ENCODE measurements at places on chromosomes 13 and 19. TPM values are rescaled to one million over a fixed set of nuclear protein-coding genes. Genes with fewer than 3 reads are reported as not detected.

FCGBP gene
- 0.85 TPM for total RNA-seq

ZNF729 gene
- not detected for total RNA-seq

CEACAM8 gene
- not detected for total RNA-seq

SPRED3 gene
- total RNA-seq = 0.18 TPM

FFAR2 gene
- 0.16 TPM for total RNA-seq

MARCHF2 gene
- total RNA-seq = 308 TPM

DNA sequence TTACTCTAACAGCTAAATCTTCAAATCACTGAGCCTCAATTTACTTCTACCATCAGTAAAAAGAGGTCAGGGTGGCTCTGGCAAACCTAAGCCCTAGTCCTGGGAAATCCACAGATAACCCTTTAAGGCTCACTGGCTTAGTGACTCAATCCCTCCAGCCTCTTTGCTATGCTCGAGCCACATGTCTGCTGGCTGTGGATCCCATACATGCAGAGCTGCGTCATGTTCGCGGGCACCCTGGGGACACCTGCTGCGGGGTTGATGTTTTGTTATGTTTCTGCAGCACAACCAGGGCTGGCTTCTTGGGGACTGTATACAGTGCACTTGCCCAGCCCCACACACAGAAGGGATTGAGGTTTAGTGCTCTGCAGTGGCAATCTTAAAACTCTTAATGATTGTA, 41.6 kb upstream of the C13orf42 start:
- no peak for DNase-seq

DNA sequence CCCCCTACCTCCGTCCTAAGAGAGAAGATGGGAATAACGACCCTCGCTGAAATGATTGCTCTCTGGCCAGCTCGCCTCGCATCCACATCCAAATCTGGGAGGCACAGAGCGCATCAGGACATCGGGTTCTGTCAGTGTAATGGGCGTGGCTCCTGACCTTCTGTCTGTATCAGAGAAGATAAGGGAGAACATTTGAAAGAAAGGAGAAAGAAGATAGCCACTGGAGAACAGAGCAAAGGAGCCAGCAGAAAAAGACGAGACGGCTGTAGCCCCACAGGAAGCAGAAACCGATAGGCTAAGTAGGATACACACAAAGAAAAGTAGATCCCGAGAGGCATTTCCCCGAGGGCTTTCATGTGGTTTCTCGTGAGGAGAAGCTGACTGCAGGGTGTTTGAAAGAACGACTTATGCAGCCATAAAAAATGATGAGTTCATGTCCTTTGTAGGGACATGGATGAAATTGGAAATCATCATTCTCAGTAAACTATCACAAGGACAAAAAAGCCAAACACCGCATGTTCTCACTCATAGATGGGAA, 14.0 kb upstream of the GJB2 start:
- no peak for DNase-seq

- no peak for DNase-seq
Observed at GRCh38 chr13:113746671-113747070, 12.4 kb upstream of the TMEM255B start.

GRCh38 chr13:60268203-60268555, 104.5 kb upstream of the DIAPH3 start:
- DNase-seq = no peak

DNA sequence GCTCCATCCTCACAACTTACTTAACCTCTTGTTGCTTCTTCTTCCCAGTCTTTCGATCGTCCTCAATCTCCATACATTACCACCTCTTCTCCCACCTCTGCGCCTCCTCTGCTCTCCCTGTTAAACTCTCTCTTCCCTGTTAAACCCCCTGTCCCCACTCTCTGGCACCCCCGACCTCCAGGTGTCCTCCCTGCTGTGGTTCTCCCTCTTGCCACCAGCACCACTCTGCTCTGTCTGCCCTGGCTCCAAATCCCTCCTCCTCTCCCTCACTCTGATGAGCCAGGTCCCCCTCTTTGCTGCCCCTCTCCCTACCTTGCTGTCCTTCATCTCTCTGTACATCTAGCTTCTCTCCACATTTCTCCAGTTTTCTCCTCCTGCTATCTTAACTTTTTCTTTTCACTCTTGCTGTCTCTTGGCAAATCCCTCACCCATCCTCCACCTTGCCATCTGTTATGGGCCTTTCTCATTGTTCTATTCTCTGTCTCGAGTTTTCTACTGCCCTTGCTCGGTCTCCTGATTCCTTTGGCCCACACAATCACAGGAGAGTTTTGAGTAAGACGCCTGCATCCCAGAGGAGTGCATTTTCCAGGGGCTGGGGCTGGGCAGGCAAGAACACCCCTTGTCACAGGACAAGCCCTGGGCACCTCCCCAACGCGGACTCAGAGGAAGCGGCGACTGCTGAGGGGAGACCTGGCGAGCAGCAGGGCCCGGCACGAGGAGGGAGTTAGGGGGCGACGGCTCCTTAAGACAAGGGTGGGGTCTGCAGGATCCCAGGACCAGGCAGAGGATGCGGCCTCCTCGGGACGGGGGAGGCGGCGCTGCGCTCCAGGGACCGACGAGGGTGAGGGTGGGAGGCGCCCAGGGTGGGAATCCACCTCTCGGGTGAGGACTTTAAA, 21.4 kb upstream of the ERVV-1 start:
- DNase-seq = peak; percentile 37

- no peak for DNase-seq
Observed at GRCh38 chr13:35499676-35500075, 23.2 kb upstream of the MAB21L1 start.

DNA sequence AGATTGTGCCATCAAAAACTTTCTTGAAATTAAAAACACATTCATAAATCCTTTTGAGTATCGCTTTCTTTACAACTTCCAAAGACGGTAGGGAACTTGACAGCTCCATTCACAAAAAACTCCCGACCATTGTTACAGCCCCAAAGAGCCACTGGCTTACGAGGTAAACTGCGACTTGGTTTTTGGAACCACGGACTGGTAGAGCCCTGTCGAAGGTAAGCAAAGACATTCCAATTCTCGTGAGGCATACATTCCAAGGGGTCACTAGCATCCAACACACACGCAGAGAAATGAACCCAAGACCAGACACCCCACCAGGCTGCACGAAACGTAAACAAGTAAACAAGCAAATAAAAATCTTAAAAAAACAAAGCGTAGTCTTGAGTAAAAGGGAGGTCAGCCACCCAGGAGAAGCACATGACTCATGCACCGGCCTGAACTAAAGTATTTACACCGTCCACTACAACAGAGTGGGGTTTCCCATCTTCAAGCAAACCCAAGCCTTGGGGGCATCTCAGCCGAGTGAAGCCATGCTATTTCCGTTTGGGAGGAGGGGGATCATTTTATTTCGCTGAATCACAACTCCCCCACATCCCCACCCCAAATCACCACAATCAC, 1.4 kb downstream of the BRD4 start:
- no peak for DNase-seq

DNA sequence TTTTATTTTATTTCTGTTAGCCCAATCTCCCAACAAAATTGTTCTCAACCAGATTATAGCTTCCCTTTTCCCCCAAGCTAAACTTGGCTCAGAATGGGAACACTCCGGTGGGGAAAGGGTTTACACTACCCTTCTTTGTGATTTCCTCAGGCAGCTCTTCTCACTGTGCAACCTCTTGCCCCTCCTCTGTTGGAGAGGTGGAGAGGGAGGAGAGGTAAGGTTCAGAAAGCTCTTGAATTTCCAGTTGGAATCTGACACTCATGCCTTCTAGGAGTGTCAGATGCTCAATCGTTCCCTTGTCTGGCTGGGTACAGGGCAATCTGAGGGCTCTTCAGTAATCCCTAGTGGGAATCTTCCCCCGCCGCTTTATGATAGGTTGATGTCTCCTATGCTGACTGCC, 486.1 kb upstream of the KLF12 start:
- DNase-seq = no peak

GRCh38 chr19:56123266-56123891, 2.3 kb upstream of the ZNF787 start:
- no peak for DNase-seq

- peak; percentile 71 for DNase-seq
Observed at GRCh38 chr19:31214086-31214485, 135.2 kb downstream of the TSHZ3 start.

- DNase-seq = no peak
Observed at GRCh38 chr13:94656766-94657165, 55.1 kb downstream of the GPR180 start.

DNA sequence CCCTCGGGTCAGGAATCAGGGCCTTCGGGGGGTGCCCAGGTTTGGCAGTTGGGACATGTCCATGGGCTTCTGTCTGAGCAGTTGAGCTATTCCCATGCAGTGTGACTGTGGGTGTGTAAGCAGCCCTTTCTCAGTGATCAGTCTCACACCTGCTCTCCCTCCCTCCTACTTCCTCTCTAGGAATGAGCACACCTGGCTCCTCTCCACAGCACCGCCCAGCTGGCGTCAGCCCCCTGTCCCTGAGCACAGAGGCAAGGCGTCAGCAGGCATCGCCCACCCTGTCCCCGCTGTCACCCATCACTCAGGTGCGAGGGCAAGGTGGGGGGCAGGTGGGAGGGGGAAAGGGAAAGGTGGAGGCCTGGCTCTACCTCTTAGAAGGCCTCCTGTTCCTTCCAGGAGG, 25.9 kb downstream of the COMP start:
- DNase-seq = no peak

Data from heart left ventricle (tissue), 16 donors.